ENCODE measurements at places on chromosomes 2 and 18.

GRCh38 chr18:29034113-29034856 lies 857.4 kb upstream of the CDH2 start:
- no peak for DNase-seq

GRCh38 chr2:234430871-234431270 lies 66.0 kb downstream of the ARL4C start:
- DNase-seq, result no peak

- no peak for DNase-seq
Observed at GRCh38 chr2:61816480-61817355, 37.1 kb downstream of the FAM161A start.

GRCh38 chr2:219049282-219049681 lies 8.0 kb upstream of the CFAP65 start:
- no peak for DNase-seq

- no peak for DNase-seq
Observed at GRCh38 chr2:60324536-60324935, 228.9 kb downstream of the BCL11A start.

DNA sequence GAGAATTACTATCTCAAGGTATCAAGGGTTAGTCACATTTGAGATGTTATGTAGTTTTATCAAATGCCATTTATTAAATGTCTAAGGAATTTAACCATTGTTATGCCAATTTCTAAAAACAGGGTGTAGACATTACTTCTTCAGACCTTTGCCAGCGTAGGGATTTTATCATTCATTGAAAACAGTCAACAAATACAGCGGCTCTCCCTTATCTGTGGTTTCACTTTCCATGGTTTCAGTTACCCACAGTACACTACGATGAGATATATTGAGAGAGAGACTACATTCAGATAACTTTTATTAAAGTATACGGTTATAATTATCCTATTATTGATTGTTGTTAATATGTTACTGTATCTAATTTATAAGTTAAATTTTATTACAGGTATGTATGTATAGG lies 234.7 kb downstream of the TMX3 start:
- no peak for DNase-seq

- DNase-seq, result no peak
Observed at GRCh38 chr2:47555368-47555767, 152.4 kb downstream of the MSH2 start.

DNA sequence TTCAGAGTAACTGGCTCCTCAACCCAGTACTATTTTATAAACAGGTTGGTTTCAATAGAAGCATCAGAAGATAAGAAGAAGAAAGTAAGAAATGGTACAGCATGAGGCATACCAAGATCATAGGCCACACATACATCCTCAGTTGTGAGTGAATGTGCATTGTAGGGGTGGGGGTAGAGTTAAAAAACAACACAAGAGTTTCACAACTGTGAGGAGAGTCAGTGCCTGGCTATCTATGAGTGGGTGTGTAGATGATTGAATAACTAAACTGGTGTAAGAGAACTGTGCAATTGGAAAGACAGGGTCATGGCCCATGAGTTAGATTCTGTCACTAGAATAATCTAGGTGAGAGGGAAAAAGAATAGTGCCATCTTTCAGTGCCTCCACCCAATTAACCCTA lies 748.2 kb upstream of the ACVR2A start:
- DNase-seq, result no peak

- no peak for DNase-seq
Observed at GRCh38 chr2:182541268-182541667, 114.4 kb upstream of the PDE1A start.

- DNase-seq, result peak; percentile 3
Observed at GRCh38 chr18:74724186-74724585, 126.5 kb downstream of the ZNF407 start.

- no peak for DNase-seq
Observed at GRCh38 chr2:14385043-14385442, 247.5 kb upstream of the LRATD1 start.

DNA sequence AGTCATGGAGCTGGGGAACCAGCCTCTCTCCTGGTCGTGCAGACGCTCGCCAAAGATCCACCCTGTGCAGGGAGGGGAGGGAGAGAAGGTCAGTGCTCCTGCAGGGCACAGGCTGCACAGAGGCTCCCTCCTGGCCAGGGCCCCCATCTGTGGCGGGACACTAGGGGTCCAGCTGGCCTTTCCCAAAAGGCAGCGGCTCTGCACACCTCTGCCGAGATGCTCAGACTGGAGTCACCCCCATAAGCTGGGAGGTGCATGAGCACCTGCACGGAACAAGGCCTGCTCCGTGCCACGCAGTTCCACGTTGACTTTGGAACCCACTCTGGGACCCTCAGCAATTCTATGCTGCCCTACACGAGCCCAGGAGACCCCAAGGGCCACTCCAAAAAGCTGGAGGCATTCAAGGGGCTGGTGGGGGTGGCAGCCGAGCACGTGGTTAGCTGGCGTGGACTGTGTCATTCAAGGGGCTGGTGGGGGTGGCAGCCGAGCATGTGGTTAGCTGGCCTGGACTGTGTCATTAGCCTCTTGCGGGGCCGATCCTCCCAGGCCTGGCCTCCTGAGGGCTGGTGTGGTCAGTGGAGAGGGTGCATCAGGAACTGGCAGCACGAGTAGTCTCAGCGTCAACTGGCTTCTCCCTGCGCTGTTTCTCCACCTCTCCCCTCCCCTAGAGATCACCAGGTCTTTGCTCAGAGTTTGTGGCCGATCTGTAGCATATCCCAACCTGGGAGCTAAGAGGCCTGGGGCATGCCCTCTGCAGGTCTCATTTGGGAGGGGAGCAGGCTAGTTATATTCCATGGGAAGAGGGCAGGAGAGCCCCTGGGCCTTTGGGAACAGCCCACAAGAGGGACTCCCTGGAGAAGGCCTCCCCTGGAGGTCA lies 9.8 kb downstream of the SNORC start:
- no peak for DNase-seq

- DNase-seq, result no peak
Observed at GRCh38 chr2:8641301-8641965, 40.4 kb upstream of the ID2 start.

DNA sequence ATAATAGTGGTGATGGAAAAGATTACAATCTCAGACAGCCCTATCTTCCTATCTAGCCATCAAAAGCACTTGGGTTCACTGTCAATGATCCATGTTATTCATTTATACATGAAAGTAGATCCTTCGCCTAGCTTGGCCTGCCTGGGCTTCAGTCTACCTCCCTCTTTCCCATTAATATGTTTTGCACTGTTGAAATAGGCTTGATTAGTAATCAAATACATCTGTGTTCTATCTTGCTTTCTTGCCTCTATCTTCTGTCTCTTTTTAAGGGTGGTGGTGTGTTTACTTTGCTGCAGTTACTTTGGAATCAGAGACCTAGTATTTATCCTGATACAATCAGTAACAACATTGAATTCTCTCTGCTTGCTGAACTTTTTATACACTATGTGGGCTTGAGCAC lies 521.2 kb downstream of the TNS1 start:
- DNase-seq, result no peak

DNA sequence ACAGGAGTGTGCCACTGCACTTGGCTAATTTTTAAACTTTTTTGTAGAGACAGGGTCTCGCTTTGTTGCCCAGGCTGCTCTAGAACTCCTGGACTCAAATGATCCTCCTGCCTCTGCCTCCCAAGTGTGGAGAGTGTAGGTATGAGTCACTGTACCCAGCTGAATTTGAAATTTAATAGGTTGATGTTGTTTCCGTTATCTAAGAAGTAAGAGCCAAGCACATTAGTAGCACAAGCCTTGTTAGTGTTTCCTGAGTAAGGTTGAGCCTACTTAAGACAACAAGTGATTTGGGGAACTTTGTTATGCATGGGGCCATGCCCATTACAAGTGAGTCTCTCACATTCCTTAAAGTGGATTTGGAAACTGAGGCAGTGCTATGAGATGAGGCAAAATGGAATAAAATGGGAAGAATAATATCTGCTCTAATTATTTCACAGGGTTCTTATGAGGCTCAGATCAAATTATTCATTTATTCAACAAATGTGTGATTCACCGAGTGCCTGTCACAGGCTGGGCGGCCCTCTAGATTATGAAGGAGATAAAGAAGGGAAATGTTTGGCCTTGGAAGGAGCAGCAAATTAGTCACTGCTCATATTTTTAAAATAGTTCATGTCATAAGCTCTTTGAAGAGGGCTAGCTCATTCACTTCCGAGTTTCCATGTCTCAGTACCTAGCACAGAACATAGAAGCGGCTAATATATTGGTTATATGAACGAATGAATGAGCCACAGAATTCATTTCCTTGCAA lies 217.2 kb downstream of the LDLRAD4 start:
- no peak for DNase-seq

DNA sequence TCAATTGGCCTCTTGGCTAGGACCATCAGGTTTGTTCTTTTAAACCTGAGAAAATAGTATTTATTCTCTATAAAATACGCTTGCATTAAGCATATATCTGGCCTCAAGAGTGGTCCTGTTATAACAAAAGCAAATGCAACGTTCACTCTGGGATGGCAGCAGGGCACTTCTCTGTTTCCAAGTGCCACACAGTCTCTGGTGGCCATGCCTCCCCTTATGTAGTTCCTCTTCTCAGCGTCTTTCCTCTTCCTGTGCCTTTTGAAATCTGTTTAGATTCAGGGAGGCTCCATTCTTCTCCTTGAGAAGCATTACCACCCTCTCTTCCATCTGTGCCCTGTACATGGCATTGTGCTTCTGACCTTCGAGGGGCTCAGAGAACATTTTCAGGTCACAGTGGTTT lies 51.9 kb downstream of the TSHZ1 start:
- DNase-seq, result no peak

GRCh38 chr2:109689182-109689930 lies 75.2 kb downstream of the SOWAHC start:
- no peak for DNase-seq

GRCh38 chr2:239283961-239284795 lies 116.6 kb downstream of the HDAC4 start:
- DNase-seq, result no peak

GRCh38 chr18:43751835-43752234 lies 474.5 kb upstream of the SYT4 start:
- DNase-seq, result no peak

- no peak for DNase-seq
Observed at GRCh38 chr2:190126798-190127197, 64.3 kb upstream of the MSTN start.

GRCh38 chr2:239136762-239137161 lies 264.1 kb downstream of the HDAC4 start:
- DNase-seq, result no peak

- no peak for DNase-seq
Observed at GRCh38 chr2:49831698-49832367, 677.5 kb upstream of the FSHR start.

DNA sequence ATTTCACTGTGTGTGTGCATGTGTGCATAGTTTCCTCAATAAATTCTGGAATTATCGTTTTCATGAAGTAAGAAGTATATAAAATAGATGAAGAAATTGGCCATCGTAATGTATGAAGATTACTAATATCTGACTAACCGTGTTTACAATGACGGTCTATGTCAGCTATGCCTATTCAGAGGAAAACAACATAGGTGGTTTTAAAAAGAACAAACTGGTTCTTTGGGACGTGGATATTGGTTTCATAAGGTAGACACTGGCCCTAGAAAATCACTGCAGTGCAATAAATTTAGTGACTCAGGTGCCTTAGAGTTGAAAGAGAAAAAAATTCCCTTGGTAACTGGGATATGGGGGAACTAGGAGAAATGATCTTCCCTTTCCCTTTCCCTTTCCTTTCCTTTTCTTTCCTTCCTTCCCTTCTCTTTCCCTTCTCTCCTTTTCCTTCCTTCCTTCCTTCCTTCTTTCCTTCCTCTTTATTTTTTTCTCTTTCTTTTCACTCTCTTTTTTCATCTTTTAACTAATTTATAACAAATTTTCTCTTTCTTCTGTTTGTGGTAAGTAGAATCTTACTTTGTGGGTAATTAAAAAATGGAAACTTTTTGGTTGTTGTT lies 36.4 kb downstream of the MAP2 start:
- DNase-seq, result no peak

DNA sequence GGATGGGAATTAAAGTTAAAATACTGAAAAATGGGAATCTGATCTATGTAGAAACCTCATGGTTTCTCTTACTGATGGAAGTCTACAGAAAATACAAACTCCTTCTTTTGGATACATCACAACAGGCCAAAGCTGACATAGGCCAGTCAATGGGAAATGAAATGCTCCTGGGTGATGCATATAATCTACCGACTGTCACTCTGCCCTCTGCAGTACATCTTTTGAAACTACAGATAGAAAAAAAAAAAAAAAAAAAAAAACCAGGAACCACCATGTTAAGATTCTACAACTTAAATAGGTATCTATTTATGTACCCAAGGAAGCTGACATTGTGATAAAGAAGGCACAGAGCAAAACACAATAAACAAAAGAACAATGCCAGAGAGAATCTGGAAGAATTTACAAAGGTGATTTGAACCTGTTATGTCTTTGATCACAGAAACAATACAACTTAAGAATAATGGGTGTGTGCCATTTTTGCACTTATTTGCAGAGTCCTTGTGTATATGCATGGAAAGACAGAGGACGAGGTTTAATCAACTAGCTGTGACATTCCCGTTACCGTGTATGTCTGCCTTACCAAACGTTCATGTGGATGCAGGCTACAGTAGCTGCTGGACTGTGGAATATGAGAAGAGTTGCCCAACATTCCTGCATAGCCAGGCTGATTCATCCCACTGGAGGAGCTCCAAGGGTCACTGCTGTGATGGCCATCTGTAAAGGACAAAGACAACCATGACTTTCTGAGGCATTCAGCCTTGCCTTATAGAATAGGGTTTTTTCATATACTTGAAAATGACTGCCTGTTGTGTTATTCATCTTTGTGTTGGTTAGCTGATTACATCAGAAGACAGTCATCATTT lies 312.7 kb downstream of the TCF4 start:
- DNase-seq, result no peak

DNA sequence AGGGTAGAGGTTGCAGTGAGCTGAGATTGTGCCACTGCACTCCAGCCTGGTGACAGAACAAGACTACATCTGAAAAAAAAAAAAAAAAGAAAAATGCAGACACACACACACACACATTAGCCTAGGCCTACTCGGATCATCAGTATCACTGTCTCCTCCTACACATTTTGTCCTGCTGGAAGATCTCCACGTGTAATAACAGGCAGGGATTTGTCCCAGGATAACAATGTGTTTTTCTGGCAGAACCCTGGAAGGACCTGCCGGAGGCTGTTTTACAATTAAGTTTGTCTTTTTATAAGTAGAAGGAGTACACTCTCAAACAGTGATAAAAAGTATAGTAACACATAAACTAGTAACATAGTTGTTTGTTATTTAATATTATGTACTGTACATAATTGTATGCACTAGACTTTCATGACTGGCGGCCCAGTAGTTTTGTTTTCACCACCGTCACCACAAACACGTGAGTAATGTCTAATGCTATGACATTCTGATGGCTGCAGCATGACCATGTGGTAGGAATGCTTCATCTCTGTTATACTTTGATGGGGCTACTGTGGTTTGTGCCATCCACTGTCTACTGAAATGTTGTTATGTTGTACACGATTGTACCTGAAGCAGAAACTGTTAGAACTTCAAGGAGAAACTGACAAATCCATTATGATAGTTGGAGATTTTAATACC lies 130.6 kb downstream of the ATP9B start:
- no peak for DNase-seq

DNA sequence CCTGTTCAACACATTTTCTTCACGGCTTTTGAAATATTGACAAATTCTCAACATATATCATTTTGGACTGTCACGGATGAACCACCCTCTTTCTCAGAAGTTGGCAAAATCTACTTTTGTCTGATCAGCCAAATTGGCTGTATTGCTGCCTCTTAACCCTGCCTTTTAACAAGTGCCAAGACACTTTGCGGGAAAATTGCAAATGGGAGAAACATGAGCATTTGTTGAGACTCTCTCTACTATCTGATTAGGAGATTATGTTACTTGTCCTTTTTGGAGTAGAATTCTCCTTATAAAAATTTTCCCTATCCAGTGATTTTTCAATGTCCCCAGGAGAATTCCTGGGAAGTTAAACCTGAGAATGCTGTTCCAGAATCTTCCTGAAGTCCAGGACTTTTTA lies 256.2 kb upstream of the ZSWIM2 start:
- DNase-seq, result no peak

Measured in SIG-M5 (cell line).